DND-41 (cell line): ENCODE measurements at places on chromosomes 6 and 20.

DNA sequence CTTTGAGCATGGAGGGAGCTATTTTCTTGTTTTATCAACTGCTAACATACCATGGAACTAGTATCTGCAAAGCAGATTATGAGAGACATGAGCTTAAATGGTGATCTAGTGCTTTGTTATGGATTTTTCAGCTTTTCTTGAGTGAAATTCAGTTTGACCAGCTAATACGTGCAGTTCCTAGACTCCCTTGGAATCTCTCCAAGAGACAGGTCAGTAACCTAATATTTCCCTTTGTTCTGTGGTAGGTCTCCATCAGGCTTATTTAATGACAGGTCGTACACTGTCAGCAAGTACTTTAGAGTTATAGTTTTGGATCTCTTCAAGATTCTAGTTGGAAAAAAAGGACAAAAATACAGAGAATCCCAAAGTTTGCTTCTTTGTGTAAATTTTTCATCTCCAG is 43.9 kb downstream of the HDAC2 start:
- no peaks in the 10 kb centered on the region for H3K4me1 ChIP-seq
- no peaks in the 10 kb centered on the region for H3K27me3 ChIP-seq

DNA sequence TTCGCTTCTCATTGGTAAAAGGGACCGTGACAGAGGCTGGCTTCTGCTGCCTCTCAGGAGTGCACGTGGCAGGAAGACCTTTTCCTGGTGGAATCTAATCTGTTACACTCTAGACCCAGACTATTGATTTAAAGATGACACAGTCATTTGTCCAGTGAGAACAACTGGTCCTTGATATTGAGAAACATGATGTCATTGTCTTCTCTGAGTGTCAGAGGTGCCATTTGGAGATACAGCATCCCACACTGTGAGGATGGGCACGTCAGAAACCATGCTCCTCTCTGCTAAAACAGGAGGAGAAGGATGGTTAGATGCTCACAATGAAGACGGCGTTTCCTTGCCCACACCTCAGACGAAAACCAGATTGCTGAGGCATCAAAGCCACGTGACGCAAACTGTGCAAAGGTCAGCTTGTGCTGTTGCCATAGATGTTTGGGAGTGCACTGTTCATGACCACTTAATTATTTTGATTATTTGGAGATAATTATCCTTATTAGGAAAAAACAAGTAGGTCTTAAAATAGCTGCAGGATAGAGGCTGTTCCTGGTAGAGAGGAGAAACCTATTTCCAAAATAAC is 169.0 kb downstream of the SMOC2 start:
- DNase-seq: no peak
- no peak overlapping the region for H3K4me3 ChIP-seq
- H3K27me3 ChIP-seq: no peaks in the 10 kb centered on the region

DNA sequence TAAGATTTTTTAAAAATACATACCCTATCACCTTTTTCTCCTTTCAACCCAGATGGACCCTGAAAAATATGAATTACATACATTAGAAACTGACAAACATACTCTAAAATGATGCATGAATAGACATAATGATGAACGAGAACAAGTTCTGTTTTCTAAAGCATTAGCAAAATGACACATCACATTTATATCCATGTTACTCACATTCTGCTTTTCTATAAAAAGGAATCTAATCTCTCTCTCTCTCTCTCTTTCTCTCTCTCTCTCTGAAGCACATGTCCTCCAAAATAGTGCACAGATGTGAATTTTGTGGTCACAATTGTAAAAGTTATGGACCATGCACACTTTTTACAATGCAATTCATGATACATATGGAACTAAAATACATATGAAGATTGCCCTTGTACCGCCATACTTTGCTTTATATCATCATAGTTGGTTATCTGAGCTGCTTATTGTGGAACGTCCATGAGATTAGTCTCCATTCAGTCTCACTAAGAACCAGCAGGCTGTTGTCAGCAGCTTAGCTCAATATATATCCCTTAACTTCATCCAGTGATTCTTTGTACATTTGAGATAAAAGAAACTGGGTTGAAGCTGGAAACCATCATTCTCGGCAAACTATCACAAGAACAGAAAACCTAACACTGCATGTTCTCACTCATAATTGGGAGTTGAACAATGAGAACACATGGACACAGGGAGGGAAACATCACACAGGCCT is 114.2 kb downstream of the COL12A1 start:
- no peak overlapping the region for H3K4me3 ChIP-seq
- no peaks in the 10 kb centered on the region for H3K4me1 ChIP-seq
- no peaks in the 10 kb centered on the region for H3K27me3 ChIP-seq
- DNase-seq: no peak

GRCh38 chr6:54198134-54198533 is 86.9 kb downstream of the MLIP start:
- no peaks in the 10 kb centered on the region for H3K36me3 ChIP-seq
- DNase-seq: no peak
- H3K4me3 ChIP-seq: no peak overlapping the region
- H3K4me1 ChIP-seq: no peaks in the 10 kb centered on the region

- no peak overlapping the region for H3K4me3 ChIP-seq
- H3K36me3 ChIP-seq: no peaks in the 10 kb centered on the region
- DNase-seq: peak; percentile 17
- H3K27ac ChIP-seq: no peak overlapping the region
- H3K27me3 ChIP-seq: peaks cover 3% of the 10 kb centered on the region
Measured at GRCh38 chr6:157597461-157598312, 216.7 kb downstream of the ZDHHC14 start.

DNA sequence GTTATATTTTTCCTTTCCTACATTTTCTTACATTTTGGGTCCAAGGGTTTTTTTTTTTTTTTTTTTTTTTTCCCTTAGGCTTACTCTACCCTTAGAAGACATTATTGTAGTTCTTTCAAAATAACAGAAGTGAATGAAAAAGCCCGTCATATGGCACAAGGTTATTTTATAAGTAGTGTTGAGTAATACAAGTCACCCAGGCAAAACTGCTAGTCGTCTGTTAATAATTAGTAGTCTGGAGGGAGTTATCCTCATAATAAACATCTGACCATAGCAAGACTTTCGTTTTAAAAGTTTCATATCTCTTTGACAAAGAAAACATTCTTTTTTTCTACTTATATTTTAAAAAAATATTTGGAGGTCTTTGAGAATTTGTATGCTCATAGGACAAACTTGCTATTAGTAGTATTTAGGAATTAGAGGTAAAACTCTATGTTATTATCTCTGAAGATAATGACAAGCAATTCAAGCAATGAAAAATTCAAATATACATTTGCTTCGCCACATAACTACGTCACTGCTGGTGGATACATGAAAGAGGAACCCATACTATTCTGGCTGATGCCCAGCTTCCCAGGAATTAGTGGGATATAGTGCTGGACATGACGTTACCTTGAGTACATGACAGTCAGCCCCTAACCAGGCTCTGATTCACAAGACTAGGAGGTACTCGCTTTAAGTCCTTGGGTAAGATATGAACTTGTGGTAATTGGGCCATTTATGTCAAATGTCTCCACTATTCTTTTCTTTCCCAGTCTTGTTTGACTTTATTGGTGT is 532.8 kb downstream of the GRIK2 start:
- H3K27me3 ChIP-seq: no peaks in the 10 kb centered on the region
- no peak for DNase-seq
- no peak overlapping the region for H3K27ac ChIP-seq
- H3K4me3 ChIP-seq: no peak overlapping the region

GRCh38 chr6:97026298-97026697 is 101.8 kb downstream of the KLHL32 start:
- no peaks in the 10 kb centered on the region for H3K36me3 ChIP-seq
- no peak for DNase-seq
- H3K4me1 ChIP-seq: no peaks in the 10 kb centered on the region
- H3K27me3 ChIP-seq: no peaks in the 10 kb centered on the region
- no peak overlapping the region for H3K27ac ChIP-seq
